ENCODE measurements at places on chromosomes 5 and 9.

DNA sequence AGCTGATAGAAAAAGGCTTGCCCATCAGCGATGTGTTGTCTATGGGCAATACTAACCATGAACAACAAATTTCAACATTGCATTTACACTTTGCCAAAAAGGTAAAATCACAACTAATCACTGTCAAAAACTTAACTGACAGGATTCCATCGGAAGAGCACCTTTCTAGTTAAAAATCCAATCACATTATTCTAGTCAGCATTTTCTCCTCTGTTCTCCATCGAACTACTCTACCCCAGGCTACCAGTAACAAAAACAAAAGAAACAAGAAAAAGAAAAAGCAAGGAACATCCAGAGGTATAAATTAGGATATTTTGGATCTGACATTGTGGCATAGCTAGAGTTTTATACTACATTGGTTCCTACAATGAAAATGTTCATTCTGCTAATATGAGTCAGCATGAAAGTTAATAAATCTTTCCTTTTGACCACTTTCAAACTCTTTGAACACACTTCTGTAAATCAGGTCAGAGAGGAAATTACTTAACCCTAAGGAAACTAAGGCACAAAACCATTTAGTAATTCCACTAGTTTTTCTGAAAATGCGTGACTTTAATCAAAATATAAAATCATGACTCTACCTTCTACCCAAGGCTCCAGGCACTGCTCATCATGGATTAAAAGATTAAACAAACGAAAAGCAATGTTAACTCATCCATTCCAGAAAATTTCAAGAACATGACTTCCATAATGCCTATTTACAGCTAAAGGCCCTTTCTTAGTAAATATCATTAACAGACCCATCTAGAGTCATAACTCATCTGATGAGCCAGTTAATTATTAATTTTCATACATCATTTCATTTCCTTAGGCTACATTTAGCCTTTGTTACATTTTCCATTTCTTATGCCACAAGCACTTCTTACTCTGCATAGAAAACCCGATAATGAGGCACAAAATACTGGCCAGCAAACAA is 10.2 kb downstream of the GLIS3 start:
- DNase-seq, result no peak

DNA sequence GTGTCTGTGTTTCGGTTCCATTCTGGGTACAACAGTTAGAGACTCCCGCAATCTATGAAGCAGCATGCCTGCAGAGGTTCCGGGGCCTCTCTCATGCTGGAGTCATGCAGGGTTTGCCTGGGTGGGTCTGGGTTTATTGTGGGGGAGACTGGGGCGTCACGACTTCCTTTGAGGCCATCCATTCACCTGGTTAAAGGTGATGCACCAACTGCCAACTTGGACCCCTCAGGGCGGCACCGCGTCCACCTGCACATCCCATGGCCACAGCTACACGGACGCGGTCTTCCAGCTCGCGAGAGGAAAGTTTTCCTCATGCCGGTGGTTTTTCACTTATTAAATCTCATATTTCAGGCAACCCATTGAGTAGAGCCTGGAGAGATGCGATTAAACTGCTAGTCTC is 30.9 kb upstream of the IRX4 start:
- no peak for DNase-seq

DNA sequence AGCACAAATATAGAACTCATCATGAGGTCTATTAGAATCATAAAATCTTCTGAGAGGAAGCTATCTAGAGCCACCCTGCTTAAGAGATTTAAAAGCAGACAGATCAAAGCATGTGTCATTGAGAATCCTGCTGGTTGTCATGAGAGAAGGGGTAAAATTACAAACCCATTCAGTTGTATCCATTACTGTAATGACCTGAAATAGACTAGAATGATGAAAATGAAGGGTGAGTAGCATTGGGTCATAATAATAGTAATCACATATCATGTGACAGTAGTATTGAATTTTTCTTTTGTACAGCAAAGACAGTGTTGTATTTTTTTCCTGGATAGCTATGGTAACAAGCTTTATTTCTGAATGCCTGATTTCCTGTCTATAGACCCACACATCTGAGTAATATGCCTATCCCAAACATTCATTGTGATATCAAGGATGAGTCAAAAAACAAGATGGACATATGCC is 149.0 kb downstream of the PDE4D start:
- DNase-seq, result no peak

DNA sequence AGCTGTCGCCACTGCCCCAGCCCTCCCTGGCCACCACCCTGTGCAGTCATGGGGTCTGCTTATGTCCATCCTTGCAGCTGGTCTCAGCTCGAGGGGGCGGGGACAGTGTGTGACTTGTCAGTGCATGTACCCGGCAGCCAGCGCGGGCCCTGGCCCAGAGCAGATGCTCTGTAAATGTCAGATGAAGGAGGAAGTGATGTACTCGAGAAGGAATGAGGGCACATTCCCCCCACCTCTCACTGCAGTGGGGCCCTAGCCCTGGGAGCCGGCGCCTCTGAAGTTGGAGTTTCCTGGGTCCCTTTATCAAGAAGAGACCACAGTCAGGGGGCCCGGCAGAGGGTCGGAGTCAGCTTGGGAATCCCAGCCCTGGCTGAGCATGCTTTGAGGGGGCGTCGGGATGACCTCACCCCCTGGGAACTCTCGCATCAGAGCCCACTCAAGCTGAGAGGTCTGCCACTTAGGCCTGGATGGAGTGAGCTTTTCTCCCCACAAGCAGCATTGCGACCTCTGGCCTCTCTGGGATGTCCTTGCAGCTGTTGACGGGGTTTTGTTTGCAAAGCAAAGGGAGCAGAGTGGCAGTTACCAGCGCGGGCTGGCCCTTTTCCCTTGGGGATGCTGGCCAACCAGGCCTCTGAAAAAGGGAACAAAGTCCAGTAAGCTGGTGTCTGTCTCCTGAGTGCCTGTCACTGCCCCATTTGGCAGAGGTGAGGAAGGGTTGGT is 19.0 kb downstream of the NEURL1B start:
- DNase-seq, result peak; percentile 88

- peak; percentile 39 for DNase-seq
These were observed 472.0 kb downstream of the NFIB start for GRCh38 chr9:13841746-13842462.
